H4 (cell line): ENCODE measurements at places on chromosomes 12 and 14. TPM values are rescaled to one million over a fixed set of nuclear protein-coding genes. Genes with fewer than 3 reads are reported as not detected.

Gene TROAP
- total RNA-seq, result 39.8 and 56.9 TPM in 2 replicates

Gene RIPK3
- total RNA-seq, result not detected in 2 replicates

Gene OTOGL
- 0.02 and 0.17 TPM in 2 replicates for total RNA-seq

Gene PIWIL1
- total RNA-seq, result 0.06 and 0.08 TPM in 2 replicates

Gene FOXN4
- total RNA-seq, result not detected in 2 replicates

Gene SIX6
- not detected in 2 replicates for total RNA-seq

Gene KLHL33
- not detected in 2 replicates for total RNA-seq

DNA sequence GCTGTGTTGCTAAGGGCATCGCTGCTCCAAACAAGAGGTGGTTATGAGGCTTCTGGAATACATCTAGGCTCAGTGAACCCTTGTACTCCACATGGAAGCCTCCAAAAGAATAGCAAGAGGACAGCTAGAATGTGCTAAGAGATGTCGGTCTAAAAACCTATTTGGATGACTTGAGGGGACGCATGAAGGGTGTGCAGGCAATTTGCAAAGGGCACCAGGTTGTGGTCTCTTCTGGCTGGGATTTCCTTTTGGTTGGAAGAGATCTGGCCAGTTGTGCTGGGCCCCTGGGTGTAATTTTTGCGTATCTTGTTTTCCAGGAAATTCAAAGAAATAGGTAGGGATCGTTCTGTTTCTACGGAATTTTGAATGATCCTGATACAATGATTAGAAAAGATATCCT is 4.2 kb downstream of the TTC9 start:
- no peak for DNase-seq

DNA sequence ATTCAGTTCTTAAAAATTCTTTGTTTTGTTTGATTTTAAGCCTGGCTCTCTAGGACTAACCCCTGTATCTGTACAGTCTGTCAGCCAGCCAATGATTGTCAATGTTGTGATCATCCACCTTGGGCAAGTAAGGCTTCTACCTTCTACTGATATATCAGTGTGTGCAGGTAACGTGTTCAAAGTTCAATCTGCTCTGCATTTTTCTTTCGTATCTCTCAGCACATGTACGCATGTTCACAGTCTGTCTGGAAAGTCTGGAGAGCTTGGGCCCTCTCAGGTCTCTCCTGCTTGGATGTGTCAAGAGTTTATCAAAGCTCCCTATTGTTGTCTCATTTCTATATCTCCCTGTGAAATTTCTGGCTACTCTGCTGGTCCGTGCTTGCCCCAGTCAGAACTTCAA is 138.6 kb upstream of the VRK1 start:
- no peak for DNase-seq

DNA sequence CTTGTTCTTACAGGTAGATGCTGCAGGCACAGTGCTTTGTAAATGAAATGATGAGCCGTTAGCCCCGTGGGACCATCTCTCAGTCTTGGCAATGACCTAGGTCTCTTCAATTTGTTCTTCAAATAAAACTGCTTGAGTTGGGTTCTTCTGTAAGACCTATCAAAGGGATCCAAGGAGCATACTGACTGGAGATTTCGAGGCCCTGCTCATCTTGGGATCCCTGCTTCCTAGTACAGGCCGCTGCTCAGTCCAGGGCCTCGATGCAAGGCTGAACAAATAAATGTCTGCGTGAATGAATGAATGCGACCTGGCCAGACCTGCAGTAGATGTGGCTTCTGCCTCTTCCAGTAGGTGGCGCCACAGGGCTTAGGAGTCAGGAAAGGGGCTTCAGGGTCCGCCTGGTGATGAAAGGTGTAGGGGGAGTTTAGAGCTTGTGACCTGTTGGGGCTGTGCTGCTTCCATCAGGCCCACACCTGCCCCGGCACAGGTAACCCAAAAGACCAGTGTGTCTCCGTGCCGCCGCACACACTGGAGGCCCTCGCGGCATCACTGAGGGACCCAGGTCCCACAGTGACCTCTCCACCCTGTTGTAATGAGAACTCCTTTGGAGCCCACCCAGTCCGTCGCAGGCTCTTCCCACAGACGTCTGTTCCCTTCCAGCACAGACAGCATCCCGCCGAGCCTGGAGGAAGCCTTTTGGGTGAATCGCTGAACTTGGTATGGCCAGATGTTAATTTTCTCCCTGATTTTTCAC is 4.4 kb downstream of the CACNA1C start:
- peak; percentile 62 for DNase-seq

DNA sequence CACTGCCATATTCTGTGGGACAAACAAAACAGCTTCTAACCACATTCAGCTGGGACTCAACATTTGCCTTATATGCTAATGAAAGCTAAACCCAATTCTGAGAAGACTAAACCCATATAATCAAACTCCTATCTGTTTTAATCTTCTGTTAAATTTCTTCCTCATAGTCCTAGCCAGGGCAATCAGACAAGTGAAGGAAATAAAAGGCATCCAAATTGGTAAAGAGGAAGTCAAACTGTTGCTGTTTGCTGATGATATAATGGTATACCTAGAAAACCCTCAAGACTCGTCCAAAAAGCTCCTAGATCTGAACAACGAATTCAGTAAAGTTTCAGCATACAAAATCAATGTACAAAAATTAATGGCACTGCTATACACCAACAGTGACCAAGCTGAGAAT is 157.1 kb downstream of the PHLDA1 start:
- DNase-seq, result no peak

GRCh38 chr12:50390316-50390741 is 6.1 kb downstream of the FAM186A start:
- DNase-seq, result no peak

GRCh38 chr12:93441081-93441616 is 598 bp downstream of the UBE2N start:
- DNase-seq, result no peak

GRCh38 chr12:45655743-45656142 is 73.8 kb upstream of the ARID2 start:
- DNase-seq, result no peak

DNA sequence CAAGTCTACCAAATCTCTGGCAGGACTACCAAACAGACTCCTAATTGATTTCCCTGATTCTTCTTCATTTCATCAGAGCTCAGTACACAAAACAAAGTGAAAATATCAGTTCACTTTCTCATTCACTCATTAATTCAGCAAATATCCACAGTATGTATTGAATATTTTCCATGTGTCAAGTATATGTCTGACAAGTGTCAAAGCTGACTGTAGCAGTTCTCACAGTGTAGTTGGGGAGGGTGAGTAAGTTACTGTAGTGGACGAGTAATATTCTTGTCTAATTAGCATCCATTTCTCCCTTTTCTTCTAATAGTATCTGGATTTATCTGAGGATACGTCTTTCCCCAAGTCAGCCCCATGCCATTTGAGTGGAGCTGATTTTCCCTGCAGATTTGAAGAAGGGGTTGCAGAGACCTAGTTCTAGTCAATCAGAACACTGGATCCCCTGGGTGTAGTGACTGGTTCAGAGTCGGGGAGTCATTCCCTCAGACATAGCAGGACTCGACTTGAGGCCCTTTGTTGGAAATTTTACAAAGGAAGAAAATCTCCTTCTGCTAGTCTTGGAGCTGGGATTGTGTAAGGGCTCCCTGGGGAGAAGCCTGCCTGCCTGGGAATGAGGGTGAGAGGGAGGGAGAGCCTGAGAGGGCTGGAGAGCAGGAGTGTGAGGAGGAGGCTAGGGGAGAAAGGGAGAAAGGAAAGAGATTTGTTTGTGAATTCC is 51.4 kb downstream of the GRIP1 start:
- DNase-seq, result no peak

DNA sequence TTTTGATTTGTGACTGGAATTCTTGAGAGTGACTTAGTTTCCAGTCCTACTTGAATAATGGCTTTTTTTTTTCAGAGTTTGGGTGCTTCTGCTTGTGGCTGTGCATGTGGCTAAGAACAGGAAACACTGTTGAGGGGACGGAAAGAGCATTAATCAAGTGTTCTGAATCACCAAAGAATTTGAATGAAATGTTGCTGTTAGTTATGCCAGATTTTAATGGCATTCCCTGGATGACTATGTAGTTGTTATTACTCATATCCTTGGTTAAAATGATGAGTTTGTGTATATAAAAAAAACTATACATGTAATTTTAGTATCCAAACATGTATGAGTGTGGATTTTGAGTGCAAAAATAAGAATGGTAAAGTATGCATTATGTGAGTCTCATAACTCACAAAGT is 347.9 kb downstream of the BCAT1 start:
- DNase-seq, result no peak
